Retina (tissue), 1 donor: ENCODE measurements at places on chromosomes 1 and 21.

DNA sequence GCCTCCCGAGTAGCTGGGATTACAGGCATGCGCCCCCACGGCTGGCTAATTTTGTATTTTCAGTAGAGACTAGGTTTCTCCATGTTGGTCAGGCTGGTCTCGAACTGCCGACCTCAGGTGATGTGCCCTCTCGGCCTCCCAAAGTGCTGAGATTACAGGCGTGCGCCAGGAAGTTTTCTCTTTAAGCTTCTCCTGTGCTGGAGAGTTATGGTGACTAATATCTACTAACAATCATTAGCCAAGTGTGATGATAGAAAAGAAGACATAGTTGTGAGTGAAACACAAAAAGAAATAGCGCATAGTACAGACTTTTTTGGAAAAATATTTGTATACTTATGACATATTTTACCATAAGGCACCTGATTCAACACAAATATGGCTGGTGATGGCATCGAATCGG lies 56.5 kb downstream of the SETD4 start:
- no peak for DNase-seq

GRCh38 chr1:43442756-43443155 lies 11.0 kb downstream of the HYI start:
- no peak for DNase-seq

DNA sequence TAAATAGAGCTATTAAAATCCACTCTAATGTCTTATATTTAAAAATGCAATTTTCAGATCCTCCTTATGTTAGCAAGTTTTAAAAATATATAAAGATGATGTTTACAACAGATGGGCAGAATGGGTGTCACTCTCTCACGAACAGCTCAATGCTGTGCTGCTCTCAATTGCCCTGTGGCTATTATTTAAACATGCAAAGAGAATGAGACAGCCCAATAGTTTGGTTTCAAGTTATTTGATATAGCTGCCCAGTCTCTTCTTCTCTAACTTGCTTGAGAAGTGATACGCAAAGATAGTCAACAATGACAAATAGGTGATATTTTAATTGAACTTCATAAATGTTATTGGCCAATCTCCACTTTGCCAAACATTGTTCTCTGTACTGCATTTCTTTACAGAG lies 199.3 kb upstream of the GREM2 start:
- DNase-seq: no peak

GRCh38 chr1:33653226-33653625 lies 180.8 kb downstream of the ZSCAN20 start:
- no peak for DNase-seq

GRCh38 chr1:219555806-219556205 lies 57.1 kb downstream of the ZC3H11B start:
- DNase-seq: peak; percentile 44

GRCh38 chr1:94544706-94545490 lies 3.3 kb upstream of the F3 start:
- DNase-seq: no peak

DNA sequence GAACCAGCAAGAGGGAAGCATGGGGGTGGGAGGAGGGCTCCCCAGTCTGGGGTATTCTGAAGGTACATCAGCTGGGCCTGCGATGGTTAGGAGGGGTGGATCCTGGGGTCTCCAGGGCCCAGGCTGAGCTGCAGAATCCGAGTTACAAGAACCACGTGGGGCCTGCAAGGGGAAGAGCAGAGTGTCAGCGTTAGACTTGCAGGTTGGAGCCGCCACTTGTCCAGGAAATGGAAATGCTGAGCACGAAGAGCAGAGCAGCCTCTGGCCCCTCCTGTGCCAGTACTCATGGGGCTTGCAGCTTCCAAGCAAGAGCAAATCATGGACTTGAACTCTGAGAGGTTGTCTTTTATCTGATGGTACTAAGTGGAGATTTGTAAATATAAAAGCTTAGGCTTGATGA lies 47.5 kb upstream of the COL6A1 start:
- no peak for DNase-seq

GRCh38 chr1:12052008-12052573 lies 11.0 kb upstream of the TNFRSF8 start:
- no peak for DNase-seq

DNA sequence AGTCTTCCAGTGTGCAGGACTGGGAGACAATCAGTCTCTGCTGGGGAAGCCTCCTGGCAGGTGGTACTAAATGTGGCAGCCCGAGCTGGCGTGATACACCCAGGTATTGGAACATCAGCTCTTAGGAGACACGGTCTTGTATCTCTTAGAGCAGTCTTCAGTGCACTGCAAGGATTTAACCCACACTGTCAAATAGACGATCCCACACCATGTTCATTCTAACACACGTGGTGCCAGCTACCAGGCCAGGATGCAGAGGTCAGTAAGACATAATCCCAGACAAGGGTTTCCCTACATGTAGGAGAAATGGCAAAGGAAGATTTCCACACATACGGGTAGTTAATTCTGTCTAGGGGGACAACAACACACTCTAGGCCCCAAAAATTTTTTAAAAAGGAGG lies 8.7 kb downstream of the TRIM11 start:
- no peak for DNase-seq

DNA sequence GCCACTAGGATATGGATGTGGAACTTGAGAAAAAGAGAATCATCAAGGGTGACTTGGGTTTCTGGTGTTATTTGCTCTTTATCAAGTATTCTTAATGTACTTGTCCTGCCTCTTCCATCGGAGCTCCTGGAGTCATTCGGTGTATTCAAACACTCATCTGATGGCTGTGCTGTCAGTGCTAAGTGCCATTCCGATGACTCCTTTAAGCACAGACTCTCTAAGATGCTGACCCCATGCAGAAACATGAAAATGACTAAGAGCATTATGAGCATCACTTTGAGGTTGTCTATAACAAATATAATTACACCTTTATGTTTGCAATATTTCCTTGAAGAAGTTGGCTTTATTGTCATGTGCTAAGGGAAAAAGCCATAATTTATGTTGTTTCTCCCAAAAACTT lies 11.3 kb upstream of the RPL5 start:
- no peak for DNase-seq

DNA sequence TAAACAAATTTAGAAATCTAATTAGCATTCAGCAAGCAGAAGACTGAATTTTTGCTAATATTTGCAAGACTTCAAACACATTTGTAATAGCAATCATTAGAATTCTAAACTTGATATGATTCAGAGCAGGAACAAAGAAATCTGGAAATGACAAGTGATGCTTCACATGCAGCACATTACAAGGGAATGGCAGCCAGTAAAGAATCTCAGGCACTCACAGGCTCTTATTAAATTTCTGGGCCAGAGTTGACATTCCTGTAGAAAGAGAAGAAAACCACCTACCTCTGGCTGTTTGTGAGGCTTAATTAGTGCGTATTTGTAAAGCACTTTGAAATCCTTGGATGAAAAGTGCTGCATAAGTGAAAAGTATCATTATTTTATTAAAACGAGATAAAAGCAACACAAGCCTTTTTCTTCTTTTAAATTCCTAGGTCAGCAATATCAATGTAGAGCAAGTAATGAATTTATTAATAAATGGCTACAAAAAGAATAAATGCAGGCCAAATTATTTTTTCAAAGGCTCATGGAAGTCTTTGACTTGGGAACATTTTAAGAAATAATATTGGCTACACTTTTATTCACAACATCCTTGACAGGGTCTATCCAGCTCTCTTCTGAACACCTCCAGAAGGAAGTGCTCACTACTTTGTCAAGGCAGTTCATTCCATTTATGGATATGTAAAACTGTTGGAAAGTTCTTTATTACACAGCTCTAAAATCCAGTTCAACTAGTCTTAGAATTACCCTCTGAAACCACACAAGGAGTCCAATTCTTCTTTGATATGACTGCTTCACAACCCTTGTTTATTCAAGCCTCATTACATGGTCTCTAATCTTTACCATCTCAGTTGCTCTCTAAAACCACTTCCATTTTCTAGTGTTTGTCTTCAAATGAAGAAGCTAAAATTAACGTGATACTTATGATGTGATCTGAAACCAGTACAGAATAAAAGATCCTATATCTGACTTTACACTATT lies 32.1 kb upstream of the SCYL3 start:
- no peak for DNase-seq

DNA sequence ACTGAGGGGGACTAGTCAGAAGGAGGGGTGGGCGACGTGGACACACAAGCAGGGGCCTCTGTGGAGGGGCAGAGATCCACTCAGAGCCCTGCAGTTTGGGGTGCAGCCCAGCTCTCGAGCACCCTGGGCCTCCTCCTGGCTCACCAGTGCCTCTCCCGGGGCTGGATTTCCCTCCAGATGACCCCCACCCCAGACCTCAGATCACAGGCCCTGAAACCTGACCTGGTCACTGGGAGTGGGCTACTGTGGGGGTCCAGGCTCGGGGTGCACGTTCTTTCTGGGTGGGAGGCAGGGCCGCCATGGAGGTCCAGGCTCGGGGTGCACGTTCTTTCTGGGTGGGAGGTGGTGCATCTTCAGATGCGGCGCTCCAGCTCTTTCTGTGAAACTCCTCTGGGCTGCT lies 10.3 kb upstream of the LHX4 start:
- no peak for DNase-seq

DNA sequence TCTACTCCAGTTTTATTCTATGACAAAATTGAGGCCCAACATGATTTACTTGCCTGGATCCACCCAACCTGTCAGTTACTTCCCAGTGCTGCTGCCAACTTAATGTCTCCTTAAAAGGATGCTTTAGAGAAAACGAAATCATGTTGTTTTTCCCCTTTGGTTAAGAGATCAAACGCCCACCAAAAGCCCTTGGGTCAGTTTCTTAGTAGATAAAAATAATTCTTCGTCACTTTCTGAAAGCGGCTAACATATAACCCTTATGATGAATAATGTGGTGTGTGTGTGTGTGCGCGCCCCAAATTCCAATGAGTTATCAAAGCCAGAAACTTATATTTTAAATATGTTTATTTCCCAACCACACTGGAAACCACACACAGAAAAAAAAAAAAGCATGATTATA lies 52.7 kb upstream of the LGALS8 start:
- no peak for DNase-seq

- DNase-seq: no peak
These were observed 105.5 kb downstream of the TOMM20 start for GRCh38 chr1:235022981-235023710.

- no peak for DNase-seq
These were observed 22.6 kb downstream of the PLPPR5 start for GRCh38 chr1:98981917-98982513.

DNA sequence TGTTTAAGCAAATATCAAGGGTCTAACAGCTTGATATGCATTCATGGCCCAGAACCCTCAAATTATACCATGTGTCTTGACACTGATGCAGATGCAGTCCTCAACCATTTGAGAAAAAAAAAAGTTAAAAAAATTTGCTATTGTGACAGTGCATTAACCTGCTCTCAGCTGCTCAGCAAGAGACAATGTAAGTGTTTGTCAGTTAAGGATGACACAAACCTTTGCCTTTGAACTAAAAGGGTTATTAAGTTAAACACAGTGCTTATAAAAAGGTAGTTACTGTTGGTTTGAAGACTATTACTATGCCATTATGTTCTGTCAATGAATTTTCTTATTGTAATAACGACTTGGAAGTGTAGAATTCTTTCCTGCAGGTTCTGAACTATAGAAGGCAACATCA lies 655.6 kb upstream of the NEGR1 start:
- DNase-seq: no peak

- DNase-seq: no peak
These were observed 93.2 kb downstream of the KCNJ15 start for GRCh38 chr21:38349977-38350376.

GRCh38 chr1:27403065-27403726 lies 10.8 kb downstream of the GPR3 start:
- DNase-seq: no peak

GRCh38 chr1:228081578-228082213 lies 812 bp upstream of the ARF1 start:
- DNase-seq: no peak

DNA sequence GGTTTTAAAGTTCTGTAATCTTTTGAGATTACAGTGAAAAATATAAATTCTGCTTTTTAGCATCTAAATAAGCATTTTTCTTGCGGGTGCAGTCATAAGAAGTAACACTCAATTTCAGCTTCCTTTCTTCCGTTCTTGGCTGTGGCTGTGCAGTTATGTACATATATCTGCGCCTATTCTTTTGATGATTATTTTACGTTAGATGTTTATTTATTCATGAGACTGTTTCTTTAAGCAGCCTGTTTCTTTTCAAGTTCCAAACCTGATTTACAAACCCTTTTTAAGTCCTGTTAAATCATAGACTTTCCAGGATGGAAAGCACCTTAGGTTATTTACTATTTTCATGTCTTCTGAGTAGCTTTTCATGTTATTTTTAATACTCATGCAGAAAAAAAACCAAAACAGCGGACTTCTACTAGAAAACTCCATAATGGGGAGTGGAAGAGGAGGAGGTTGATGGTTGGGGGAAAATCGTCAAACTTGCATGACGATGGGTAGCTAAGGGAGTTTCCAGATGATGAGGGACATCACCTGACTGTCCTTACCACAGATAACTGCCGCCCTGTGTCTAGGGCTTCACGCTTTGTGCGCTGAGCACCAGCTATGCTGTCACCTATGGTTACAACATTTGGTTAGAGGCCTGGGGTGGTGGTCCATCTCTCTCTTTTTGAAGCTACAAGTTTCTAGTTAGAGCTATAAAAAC lies 2.6 kb downstream of the PRDM2 start:
- DNase-seq: no peak

DNA sequence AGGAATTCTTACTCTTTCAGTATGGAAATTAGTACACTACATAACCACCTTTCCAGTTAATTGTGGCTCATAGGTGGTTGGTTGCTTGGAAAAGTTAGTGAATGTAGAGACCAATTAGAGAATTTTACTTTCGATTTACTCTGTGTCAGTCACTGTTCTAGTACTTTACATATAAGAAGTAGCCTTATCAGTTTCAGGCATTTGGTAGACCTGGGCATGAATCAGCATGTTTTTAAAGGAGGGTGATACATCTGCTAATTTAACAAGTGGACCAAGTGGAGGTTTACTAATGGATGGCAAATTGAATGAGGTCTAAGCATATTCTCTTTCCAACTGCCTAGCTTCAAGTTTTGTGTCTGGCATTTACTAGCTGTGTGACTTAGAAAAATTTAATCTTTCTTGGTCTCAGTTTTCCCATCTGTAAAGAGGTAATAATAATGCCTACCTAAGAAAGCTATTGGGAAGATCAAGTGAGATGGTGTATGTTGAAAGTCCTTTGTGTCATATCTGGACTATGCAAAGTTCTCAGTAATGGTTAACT lies 1158.6 kb downstream of the PLA2G4A start:
- DNase-seq: no peak
